ENCODE measurements at places on chromosomes 1 and 21. TPM values are rescaled to one million over a fixed set of nuclear protein-coding genes. Genes with fewer than 3 reads are reported as not detected.

TMEM61 gene
- total RNA-seq = 3.0 TPM

RGS13 gene
- total RNA-seq = not detected

TCHHL1 gene
- total RNA-seq = not detected

RIPPLY3 gene
- total RNA-seq = not detected

DMBX1 gene
- 3.1 TPM for total RNA-seq

CACNA1S gene
- not detected for total RNA-seq

NUDT4B gene
- 26.1 TPM for total RNA-seq

TMEM125 gene
- 64.2 TPM for total RNA-seq

KPRP gene
- not detected for total RNA-seq

S100A9 gene
- 1.8 TPM for total RNA-seq

KIF14 gene
- total RNA-seq = 5.6 TPM

RTCA gene
- 19.8 TPM for total RNA-seq

CHODL gene
- total RNA-seq = not detected

CCDC181 gene
- 0.56 TPM for total RNA-seq

PBX1 gene
- 5.1 TPM for total RNA-seq

NMNAT2 gene
- total RNA-seq = 0.23 TPM

AK5 gene
- not detected for total RNA-seq

ZMPSTE24 gene
- 29.8 TPM for total RNA-seq

MYOG gene
- total RNA-seq = not detected

CR1 gene
- total RNA-seq = not detected

CYB5RL gene
- 5.3 TPM for total RNA-seq

SLAMF9 gene
- total RNA-seq = not detected

PCNX2 gene
- total RNA-seq = 11.8 TPM

FBXO2 gene
- total RNA-seq = not detected

GSTM1 gene
- not detected for total RNA-seq

VWA1 gene
- 232 TPM for total RNA-seq

PEAR1 gene
- total RNA-seq = 1.4 TPM

MAEL gene
- total RNA-seq = not detected

SLC22A15 gene
- total RNA-seq = not detected

JAM2 gene
- total RNA-seq = not detected

TCEA3 gene
- 2.1 TPM for total RNA-seq

HHIPL2 gene
- 1.8 TPM for total RNA-seq

LCE6A gene
- not detected for total RNA-seq

CD164L2 gene
- not detected for total RNA-seq

PPIE gene
- total RNA-seq = 34.8 TPM

CLDN19 gene
- not detected for total RNA-seq

HPDL gene
- total RNA-seq = 113 TPM

HSD11B1 gene
- not detected for total RNA-seq

KRTAP6-2 gene
- not detected for total RNA-seq

CD1E gene
- total RNA-seq = not detected

OR2T2 gene
- not detected for total RNA-seq

LMOD1 gene
- total RNA-seq = not detected

GJA5 gene
- 0.86 TPM for total RNA-seq

TXNIP gene
- 30.1 TPM for total RNA-seq

DYRK3 gene
- total RNA-seq = 0.36 TPM

EXTL1 gene
- total RNA-seq = not detected

SPATC1L gene
- total RNA-seq = 12.7 TPM

RNF2 gene
- total RNA-seq = 9.1 TPM

AKR7A3 gene
- 142 TPM for total RNA-seq

CCDC27 gene
- not detected for total RNA-seq

MYBPH gene
- total RNA-seq = not detected

GRHL3 gene
- 5.5 TPM for total RNA-seq

OVAAL gene
- not detected for total RNA-seq
